ENCODE measurements at places on chromosomes 2 and 18. TPM values are rescaled to one million over a fixed set of nuclear protein-coding genes. Genes with fewer than 3 reads are reported as not detected.

IL1F10 gene
- total RNA-seq: not detected

KIAA2012 gene
- total RNA-seq: not detected

NPPC gene
- total RNA-seq: not detected

SKOR2 gene
- total RNA-seq: not detected

RAB1A gene
- 132 TPM for total RNA-seq

MLPH gene
- total RNA-seq: 22.5 TPM

GNLY gene
- not detected for total RNA-seq

DNA sequence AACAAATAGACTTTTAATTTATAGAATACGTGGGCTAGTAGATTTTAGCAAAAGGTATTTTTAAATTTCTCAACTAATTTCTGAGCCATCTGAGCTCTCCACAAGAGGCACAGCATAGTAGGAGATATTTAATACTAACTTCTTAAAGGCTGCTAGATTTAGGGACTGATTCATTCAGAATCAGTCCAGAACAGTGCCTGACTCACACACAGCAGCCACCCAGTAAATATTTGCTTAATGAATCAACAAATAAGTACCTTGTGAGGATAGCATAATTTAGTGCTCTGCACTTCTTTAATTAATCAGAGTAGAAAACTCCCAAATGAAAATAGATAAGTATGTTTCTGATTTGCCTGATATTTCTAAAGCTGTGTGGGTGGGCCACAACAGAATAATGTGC, 35.6 kb upstream of the SYT4 start:
- DNase-seq: no peak
- no peak overlapping the region for H3K27ac ChIP-seq
- no peaks in the 10 kb centered on the region for H3K36me3 ChIP-seq
- no peaks in the 10 kb centered on the region for H3K4me1 ChIP-seq
- no peak overlapping the region for H3K4me3 ChIP-seq
- no peaks in the 10 kb centered on the region for H3K27me3 ChIP-seq

GRCh38 chr2:99420031-99420430, 69.8 kb downstream of the REV1 start:
- no peak for DNase-seq
- peaks cover 21% of the 10 kb centered on the region for H3K4me1 ChIP-seq
- H3K36me3 ChIP-seq: peaks cover 44% of the 10 kb centered on the region
- H3K4me3 ChIP-seq: no peak overlapping the region
- peak overlapping the region; percentile 59 for H3K27ac ChIP-seq

GRCh38 chr2:205375461-205376448, 306.5 kb upstream of the NRP2 start:
- H3K36me3 ChIP-seq: no peaks in the 10 kb centered on the region
- no peaks in the 10 kb centered on the region for H3K27me3 ChIP-seq
- peak overlapping the region; percentile 16 for H3K27ac ChIP-seq
- peaks cover 9% of the 10 kb centered on the region for H3K4me1 ChIP-seq
- DNase-seq: no peak

DNA sequence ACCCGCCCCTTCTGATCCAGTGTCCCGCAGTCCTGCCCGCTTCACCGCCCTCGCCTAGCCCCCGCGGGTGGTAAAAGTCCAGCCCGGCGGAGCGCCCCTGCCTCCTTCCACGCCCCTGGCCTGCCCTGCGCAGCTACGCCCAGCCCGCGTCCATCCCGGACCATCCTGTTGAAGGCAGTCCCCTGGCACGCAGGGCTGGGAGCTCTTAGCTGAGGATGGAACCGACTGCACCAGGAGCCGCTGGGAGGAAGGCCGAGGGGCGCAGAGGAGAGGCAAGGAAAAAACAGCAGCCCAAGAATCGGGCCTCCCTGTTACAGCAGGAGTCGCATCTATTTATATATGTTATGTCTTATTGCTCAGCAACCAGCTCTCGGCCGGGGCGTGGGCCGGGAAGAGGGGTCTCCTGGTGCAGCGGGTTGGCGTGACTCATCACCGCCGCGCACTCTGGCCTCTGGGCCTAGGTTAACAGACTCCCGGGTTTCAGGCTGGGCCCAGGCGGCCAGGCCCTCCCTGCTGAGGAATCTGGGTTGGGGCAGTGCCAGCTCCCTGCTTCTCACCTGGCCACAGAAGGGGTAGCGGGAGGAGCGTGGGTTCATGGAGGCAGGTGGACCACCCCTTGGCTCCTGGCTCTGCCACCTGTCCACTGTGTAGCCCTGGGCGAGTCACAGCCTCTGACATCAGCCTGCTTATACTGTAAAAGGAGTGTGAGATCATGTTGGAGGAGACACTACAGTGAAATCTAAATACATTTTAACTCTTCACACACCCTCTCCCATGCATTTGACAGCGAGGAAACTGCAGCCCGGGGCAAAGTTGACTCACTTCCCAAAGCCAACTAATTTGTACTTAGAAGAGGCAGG, 13.4 kb upstream of the MAP3K2 start:
- H3K36me3 ChIP-seq: no peaks in the 10 kb centered on the region
- no peak overlapping the region for H3K4me3 ChIP-seq
- H3K27me3 ChIP-seq: no peaks in the 10 kb centered on the region
- peak; percentile 85 for DNase-seq
- H3K27ac ChIP-seq: peak overlapping the region; percentile 73

DNA sequence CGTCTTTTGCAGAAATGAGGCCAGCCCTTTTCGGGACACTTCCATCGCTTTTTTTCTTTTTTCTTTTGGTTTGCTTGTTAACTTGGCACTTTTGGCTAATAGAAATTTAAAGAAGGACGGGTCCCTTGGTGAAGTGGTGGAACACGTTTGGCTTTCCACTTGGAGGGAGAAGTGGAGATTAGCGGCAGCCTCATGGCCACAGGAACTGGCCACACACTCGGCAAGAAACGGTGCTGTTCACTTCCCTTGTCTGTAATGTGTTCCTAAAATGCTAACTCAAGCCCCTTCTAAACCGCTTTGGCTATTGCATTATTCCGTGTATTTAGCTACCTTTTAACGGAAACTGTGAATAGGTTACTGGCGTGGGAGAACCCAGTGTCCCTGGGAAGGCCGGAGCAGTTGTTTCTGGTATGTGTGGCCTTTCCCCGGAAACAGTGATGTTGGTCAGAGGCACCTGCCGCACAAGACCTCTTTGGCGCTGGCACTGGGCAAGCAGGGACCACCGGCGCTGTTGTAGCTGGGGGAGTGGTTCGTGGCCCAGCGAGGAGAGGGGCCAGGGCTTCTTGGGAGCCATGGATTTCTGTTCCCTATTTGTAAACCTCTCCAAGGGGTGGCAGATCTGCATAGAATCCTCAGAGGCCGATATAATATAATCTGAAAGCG, 981 bp downstream of the RAMP1 start:
- DNase-seq: no peak
- peaks cover 64% of the 10 kb centered on the region for H3K4me1 ChIP-seq
- peak overlapping the region; percentile 72 for H3K27ac ChIP-seq
- H3K27me3 ChIP-seq: no peaks in the 10 kb centered on the region
- no peaks in the 10 kb centered on the region for H3K36me3 ChIP-seq
- H3K4me3 ChIP-seq: peak overlapping the region; percentile 75

GRCh38 chr2:196635156-196635555, 4.4 kb upstream of the CCDC150 start:
- H3K4me1 ChIP-seq: peaks cover 7% of the 10 kb centered on the region
- peaks cover 6% of the 10 kb centered on the region for H3K36me3 ChIP-seq
- no peak overlapping the region for H3K4me3 ChIP-seq
- no peak for DNase-seq
- H3K27ac ChIP-seq: no peak overlapping the region
- H3K27me3 ChIP-seq: no peaks in the 10 kb centered on the region

Data from osteocyte (in vitro differentiated cells).